Prostate gland (tissue), 2 donors: ENCODE measurements at places on chromosomes 4 and X.

GRCh38 chr4:119087121-119087520 is 48.5 kb upstream of the MYOZ2 start:
- no peak for DNase-seq

- DNase-seq = no peak
Measured at GRCh38 chr4:145626623-145626982, 7.4 kb downstream of the MMAA start.

DNA sequence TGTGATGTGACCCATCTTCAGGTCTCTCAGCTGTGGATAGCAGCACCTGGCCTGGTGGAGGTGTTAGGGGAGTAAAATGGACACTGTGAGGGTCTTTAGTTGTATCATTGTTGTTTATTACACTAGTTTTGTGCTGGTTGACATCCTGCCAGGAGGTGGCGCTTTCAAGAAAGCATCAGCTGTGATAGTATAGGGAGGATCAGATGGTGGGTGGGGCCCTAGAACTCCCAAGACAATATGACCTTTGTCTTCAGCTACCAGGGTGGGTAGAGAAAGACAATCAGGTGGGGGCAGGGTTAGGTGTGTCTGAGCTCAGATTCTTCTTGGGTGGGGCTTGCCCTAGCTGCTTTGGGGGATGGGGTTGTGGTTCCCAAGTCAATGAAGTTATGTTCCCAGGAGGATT is 162.8 kb downstream of the PPP1R2C start:
- no peak for DNase-seq

- no peak for DNase-seq
Measured at GRCh38 chr4:105709081-105709450, 482 bp downstream of the GSTCD start.

DNA sequence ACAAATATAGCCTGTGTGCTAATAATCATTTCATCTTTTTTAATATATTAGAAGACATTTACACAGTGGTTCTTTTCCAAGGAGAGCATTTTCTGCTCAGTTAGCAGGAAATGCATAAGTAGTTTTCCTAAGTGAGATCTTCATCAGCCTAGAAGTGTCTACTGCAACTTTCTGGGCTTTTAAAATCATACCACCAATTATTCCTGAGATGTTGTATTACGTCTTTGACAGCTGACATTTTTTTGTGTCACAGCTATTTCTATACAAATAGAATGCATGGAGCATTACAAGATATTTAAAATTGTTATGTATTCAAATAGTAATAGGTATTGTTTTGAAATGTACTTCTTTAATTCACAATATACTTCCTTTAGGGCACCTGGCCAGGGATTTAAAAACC is 158.0 kb downstream of the GRID2 start:
- DNase-seq = no peak

DNA sequence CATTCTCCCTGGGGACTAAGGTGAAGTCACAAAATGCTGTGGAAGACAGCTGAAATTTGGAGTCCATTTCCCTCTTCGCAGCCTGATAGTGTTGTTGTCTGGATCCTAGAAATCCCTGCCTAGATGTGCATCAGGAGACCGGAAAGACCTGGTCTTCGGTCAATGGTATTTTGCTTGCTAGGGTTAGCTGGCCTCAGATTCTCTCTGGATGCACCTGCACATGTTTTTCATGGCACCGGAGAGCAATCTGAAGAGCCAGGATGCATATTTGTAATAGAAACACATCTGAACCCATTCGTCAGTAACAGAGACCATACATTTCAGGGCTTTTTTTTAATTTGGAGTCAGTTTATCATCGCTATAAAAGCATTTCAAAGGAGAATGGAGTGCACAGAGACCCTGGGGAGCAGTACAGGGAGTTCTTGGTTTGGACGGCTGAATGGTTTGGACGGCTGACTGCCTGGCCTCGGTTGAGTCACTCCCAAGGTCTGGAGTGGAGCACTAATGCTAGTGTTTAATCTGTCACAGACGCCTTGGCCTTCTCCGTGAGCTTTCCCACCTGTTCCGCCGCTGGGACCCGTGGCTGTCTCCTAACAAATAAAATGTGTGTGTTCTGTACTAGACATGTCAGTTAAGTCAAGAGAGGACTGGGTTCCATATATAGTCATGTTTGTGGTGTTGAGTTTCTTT is 7.5 kb upstream of the PDLIM3 start:
- no peak for DNase-seq

- DNase-seq = no peak
Measured at GRCh38 chrX:133538148-133538547, 122.9 kb upstream of the GPC4 start.

DNA sequence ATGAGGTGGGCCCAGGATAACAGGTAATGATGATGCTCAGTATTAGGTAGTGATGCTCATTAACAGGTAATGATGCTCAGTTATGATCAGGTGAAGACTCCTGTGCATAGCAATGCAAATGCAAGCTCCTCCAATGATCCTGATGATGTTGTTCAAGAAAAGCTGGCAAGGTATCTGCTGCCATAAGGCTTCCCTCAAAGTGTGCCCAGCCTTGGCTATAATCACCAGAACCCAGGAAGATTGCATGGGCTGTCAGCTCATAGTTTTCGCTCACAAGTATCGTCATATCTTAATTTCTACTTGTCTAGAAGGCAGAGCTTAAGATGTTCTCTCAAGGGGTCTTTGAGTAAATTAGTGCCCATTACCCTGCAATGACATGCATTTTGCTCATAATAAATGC is 366.2 kb upstream of the CLNK start:
- no peak for DNase-seq

GRCh38 chrX:71533851-71534561 is 1.1 kb downstream of the OGT start:
- peak; percentile 22 for DNase-seq

DNA sequence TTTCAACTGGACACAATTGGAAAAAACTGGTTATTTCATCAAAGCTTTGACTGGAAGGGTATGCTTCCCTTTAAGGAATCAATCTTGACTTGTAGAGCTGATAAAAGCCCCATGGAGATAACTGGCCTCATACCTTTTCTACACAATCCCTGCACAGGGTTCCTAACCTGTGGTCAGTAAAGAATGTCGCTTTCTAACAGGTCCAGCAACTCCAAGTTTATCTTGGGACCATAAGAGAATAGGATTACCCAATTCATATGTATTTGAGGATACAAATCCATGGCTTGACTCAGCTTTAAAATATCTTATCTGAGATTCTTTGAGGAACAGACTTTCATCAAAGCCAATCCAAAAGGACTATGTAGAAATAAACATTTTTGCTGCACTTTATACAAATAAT is 1399.8 kb upstream of the PABPC4L start:
- no peak for DNase-seq

GRCh38 chr4:121796283-121796682 is 4.8 kb upstream of the EXOSC9 start:
- DNase-seq = no peak

GRCh38 chr4:146072376-146072775 is 103.1 kb upstream of the LSM6 start:
- no peak for DNase-seq

- no peak for DNase-seq
Measured at GRCh38 chrX:75337525-75337924, 63.6 kb downstream of the UPRT start.

DNA sequence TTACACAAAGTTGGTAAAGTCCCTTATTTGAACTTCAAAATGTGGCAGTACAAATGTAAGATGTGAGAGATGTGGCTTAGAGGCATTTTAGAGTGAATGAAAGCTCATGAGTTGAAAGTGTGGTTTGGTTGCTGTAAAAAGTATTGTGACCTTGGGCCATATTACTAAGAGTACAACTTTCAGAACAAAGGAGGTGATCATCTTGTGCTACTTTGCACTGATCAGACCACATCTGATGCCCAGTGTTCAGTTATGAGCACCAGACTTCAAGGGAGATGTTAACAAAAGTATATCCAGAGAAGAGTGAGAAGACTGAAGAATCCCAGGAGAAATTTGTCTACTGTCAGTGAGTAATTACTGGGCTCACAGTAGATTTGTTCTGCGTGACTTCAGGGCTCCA is 30.2 kb downstream of the NLGN3 start:
- no peak for DNase-seq

DNA sequence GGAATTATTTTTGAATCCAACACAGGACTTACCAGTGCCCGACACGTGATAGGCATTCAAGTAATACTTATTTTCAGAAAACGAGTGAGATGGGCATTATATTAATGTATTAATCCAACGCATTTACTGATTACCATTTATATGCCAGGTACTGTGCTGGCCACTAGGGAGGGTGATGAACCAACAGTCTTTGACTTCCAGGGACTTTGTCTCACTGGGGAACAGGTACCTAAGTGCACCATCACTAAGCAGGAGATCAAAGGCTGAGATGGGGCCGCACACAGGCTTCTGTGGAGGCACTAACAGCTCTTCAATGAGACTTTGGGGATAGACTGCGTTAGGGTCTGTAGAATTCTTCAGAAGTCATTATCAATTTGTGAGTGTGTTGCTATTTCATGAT is 5.7 kb upstream of the TADA2B start:
- no peak for DNase-seq

DNA sequence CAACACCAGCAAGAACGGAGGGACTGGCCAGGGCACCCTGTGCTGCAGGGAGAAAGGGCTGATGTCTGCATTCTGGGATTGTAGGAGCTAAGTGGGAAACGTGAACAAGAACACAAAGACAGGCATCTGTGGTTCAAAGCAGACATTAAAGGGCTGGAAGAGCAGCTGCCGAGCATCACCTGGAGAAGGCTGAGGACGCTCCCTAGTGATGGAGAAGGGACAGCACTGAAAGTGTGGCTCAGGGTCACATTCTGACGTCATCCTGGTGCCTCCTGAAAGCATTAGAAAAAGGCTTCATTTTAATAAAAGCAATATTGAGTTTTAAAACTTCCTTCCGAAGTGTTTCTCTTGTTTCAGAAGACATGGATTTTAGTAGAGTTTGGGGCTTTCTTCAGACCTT is 62.3 kb downstream of the CLDN22 start:
- DNase-seq = no peak

DNA sequence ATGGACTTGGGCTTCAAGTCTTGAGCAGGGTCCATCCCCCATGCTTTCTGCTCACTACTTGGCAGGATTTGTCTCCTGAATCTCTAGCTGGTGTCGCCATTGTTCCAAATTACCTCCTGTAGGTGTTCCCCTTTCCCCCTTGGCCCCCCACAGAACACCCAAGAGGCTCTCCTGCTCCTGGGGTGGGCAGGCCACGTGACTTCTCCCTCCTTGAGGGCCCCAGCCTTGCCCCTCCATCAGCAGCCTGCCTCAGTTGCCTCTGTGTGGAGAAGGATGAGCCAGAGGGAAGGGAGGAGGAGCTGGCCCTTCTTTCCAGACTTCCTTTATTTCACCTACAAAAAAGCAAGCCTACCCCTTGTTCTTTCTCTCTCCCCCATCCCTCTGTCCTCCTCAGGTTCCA is 1.8 kb downstream of the GPR78 start:
- DNase-seq = no peak
